ENCODE measurements at places on chromosomes 13 and 19.
A peak's percentile ranks its signal among the peaks of the same experiment; 100 is the strongest.

- no peak for DNase-seq
Measured at GRCh38 chr13:48579165-48579918, 46.5 kb upstream of the RCBTB2 start.

GRCh38 chr13:57136093-57136492, 4.6 kb upstream of the PRR20A start:
- no peak for DNase-seq

- no peak for DNase-seq
Measured at GRCh38 chr13:92864584-92865284, 361.9 kb upstream of the GPC6 start.

DNA sequence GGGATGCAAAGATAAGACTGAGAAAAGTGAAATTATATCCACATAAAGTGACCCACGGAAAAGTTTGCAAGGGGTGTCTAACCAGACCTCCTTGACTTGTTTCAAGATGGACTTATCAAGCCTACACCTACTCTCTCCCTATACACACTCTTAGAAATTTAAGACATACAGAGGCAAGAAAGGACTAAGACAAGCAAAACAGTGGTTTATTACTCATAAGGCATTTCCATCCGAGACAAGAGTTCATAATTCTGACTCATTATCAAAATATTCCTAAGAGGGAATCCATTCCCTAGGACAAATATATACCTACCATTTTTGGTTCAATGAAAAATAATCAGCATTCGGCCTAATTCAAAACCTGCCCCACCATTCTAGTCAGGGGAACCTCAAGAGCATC, 232.6 kb upstream of the GPC6 start:
- DNase-seq: no peak

DNA sequence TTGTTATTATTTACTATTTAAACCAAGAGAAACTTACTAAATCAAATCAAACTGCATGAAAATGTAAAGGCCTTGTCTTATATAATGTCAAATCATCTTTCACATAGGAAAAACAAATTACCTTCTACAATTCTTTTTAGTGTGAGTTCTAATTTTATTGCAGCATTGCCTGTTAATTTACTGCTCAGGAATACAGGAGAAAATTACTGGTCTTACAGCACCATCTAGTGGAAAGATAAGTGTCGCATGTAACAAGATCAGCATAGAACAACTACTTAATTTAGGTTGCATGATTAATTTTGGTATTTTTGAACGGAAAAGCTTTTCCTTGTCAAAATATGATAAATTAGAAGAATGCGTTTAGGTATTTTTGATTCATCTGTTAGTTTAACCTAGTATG, 502.7 kb downstream of the UQCRFS1 start:
- DNase-seq: peak; percentile 13

DNA sequence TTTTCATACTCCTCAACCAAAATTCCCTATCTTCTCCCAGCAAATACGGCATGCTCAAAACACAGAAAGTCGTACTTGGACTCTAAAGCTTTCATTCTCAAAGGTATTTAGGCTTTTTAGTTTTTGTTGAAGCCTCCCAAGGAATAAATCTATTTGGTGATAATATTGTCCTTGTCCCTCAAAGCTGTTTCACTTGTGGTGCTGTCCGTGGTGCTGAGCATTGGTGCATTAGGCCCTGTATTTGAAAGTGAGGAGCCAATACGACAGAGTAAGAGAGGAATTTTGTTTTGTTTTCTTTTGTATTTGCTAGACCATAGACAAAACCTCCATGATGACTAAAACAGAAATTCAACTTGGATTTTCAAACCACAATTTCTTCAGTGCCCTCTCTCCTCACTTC, 3.2 kb upstream of the LGALS13 start:
- DNase-seq: no peak

DNA sequence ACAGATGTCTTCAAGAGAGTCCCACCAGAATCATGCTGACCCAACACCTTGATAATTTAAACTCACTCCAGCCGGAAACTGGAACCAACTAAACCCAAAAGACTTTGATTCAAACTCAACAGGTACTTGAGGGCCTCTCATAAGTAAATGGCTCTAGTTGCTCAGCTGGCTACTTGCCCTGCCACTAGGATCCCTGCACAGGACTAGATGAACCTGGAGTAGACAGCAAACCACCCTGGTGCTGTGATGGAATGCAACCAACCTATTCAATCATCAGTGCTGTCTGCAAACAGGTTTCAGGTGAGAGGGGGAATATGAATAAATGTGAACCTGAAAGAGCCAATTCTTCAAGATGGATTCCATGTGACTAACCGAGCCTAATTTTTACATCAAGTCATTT, 216.3 kb downstream of the KATNAL1 start:
- DNase-seq: no peak

DNA sequence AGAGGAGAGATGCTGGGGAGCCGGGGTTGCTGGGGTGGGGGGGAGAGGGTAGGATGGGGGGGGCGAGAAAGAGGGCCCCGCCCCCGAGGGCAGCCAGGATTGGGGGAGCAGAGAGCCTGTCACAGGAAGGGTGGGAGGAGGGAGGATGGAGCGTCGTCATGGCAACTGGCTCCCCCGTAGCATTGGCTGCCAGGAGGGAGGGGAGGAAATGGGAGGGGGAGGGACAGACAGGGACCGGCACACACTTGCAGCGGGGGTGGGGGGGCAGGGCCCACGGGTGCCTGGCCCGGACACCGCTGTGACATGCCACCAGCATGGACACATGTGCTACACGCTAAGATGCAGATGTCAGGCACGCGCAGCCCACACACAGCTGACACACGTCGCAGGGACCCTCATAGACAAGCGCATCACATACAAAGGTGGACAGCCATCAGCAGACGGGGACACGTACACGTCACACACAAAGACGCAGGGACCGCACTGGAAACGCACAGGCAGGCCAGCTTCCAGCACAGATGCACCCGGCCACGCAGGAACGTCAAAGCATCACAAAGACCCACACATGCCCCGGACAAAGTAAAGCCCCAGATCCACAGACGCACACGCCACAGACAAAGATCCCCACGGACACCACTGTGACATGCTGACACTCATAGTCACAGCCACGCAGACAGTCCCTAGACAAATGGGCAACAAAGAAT, at the start of gene LMTK3:
Gene LMTK3, minus strand, starts transcription at position 36 of the 704 bp plus-strand sequence. CDS start 259 bp downstream, outside the sequence.
- no peak for DNase-seq

DNA sequence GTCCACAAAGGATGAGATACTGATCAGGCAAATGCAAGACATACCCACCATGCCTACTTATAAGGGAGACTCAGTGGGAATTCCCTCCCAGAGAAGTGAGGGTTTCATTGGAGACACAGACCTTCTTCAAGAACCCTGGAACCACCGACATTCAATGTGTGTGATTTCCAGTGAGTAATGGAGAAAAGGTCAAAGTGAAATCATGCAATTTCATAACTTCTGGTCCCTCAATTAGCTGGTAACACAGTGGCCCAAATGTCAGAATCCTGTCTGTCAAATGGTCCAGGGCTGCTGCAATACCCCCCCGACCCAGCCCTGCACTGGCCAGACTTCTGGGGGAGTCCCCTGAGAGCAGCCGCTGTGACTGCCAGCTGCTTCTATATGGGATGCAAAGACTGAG, 4.7 kb upstream of the METTL21C start:
- no peak for DNase-seq

DNA sequence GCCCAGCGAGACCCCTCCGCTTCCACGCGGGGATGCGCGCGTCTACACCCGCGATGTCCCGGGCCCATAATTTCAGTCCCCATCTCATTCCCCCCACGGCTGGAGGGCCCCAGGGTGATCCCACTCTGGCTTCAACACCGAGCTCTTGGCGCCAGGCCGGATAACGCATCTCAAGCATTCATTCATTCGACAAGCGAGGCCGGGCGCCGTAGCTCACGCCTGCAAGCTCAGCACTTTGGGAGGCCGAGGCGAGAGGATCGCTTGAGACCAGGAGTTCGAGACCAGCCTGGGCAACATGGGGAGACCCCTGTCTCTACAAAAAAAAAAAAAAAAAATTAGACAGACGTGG, 5.9 kb downstream of the ANGPTL6 start:
- DNase-seq: peak; percentile 12

DNA sequence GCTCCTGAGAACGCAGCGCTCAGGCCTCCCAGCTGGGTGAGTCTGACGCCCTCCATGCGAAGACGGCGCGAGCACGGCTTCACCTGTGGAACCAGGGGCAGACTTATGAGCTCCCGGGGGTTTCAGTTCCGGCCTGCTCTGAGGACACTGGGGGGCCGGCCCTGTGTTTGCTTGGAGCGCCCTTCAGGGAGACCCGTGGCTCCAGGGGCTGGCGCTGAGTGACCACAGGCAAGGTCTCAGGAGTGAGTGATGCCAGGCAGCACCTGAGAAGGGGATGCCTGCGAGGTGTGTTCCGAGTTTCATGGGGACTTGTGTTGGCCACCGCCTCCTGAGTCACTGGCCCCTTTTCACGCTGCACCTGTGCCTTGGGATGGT, 4.5 kb downstream of the MCF2L start:
- DNase-seq: no peak

GRCh38 chr13:51237887-51238286, 15.7 kb downstream of the FAM124A start:
- no peak for DNase-seq

DNA sequence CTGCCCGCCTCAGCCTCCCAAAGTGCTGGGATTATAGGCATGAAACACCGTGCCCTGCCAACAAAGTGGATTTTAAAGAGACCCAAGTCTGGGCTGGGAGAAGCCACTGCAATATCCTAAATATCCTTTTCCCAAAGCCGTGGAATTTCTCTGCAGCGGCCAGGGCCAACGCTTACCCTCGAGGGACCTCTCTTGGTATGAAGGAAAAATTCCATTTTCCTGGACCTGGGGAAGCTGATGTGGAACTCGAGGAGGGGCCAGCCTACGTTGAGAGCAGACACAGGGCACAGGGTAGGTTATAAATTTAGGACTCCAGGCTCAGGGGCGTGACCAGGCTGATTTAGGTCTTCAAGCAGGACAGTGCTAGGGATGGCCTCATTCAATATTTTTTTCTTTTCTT, 17.7 kb upstream of the UPF1 start:
- no peak for DNase-seq

- DNase-seq: no peak
Measured at GRCh38 chr19:4057931-4058692, 8.6 kb downstream of the ZBTB7A start.
